CD4-positive, alpha-beta T cell treated with Interleukin-15 for 4 hours (primary cell): ENCODE measurements at places on chromosomes 7 and 10.

DNA sequence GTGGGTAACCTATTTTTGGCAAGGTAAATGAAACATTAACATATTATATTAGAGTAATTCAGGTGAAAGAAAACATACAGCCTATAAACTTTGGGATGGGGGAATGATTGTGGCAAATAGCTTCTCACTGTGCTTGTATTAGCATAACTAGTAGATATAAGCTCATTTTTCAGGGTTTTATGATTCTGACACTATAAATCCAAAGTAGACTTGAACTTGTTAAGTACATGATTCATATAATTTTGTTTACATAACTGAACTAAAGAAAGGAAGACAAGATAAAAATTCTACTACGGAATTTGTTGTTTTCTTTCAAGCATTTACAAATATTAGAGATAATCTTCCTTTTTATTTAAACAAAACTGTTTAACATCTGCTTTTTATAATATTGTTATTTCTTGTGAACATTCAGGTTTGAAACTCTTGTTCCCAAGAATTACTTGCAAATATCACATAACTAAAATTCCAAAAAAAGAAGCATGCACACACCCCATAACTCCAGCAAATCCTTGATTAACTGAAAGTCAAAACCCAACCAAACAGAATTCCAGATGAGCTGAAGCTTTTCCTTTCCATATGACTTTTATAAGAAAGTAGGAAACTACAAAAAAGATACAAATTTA lies 142.3 kb downstream of the JAZF1 start:
- DNase-seq, result no peak

DNA sequence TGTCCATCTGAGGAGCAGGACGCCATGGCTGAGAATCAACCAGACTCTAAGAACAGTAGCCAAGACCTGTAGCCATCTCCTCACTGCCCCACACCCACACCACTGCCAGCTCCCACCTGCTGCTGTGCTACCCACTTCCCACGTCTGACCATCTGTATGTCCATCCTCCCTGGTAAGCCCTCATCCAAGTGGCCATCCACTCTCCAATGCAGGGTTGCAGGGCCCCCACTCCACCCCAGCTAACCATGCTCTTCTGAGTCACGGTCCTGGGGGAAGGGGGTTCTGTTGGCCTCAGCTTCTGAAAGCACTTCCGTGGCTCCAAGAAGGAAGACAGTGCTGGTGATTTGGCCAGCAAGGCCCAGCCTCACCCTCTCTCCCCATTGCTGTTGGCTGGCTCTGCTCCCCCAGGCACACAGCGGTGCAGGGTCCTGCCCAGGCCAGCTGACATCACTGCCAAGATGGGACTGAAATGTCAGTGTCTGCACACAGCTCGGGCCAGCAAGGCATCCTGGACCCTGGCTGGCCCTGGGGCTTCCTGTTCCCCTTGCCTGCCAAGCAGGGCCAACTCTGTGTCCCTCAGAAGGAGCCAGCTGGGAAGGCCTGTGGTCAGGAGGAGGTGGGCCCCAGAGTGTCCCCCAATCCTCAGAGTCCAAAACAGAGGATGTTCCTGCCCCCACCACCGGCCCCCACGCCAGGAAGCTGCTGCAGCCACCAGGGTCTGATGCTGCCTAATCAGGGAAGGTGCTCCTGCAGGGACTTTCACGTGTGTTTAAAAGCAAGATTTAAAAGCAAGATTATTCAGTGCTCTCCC lies 17.5 kb downstream of the RASGEF1A start:
- DNase-seq, result no peak

GRCh38 chr10:107391901-107392300 lies 227.4 kb upstream of the SORCS1 start:
- DNase-seq, result no peak

DNA sequence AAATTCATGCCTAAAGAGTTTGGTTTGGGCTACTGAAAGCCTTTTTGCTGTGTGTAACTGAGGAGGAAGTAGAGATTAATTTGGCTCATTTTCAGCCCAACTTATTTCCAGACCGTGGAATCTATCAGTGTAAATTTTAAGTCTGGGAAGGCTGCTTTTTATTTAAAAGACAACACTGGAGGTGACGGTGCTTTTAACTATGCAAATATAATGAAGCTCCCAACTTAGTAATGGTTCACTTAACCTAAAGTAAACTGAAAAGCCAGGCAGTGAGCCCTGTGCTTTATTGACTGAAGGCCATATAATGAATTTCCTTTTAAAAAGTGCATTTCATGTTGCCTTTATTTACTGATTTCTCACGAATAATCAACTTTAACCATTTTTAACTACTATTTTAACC lies 127.2 kb downstream of the NPY start:
- DNase-seq, result no peak

GRCh38 chr10:1036341-1036791 lies 10.7 kb upstream of the IDI2 start:
- peak; percentile 33 for DNase-seq

- DNase-seq, result no peak
These were observed 23.1 kb downstream of the GBF1 start for GRCh38 chr10:102268375-102268888.

DNA sequence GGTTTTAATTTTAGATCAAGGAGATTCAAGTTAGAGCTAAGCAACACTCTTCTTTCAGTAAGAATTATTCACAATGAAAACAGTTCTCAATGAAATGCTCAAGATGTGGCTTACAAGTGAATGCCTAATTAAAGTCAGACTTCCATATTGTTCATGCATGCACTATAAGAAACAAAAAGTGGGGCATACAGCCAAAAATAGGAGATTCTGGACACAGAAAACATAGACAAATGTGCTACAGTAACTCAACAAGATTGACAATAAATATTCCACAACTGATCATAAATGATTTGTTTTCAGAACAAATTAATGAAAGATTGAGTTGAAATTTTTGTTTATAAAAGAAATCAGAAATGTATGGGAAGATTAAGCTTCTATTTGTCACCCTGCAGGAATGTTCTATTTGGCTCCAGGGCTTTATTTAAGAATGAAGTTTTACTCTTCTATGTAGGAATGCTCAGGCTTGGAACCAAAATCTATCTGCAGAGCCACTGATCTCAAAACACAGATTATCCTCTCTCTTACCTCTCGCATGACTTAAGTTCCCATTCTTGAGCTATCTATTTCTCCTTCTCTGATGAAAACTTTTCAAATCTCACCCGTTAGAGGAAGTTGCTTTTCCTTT lies 89.0 kb upstream of the PIP4K2A start:
- DNase-seq, result no peak

DNA sequence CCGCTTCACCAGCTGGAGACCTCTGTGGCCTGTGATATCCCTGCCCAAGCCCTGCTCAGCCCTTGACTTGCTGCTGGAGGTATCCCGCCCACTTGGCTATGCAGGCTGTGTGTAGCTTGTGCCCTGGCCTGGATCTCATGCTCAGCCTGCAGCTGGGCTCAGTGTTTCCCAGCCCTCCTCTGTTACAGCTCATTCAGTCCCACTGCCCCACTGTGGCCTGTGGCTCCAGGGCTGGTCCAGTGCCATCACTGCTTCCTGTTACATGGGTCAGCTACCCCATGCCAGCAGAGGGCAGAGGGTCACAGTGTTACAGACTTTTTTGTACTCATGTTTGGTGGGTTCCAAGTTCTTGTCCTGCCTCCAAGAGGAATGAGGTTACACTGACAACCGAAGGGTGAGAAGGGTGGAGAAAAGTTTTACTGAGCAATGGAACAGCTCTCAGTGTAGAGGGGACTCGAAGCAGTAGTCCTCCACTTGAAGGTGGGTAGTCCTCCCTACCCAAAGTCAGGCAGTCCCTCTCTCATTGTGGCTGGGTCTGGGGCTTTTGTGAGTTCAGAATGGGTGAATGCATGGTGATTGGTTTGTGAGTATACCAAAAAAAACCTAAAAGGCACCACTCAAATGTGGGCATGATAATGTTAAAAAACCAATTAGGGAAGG lies 100.4 kb downstream of the ANKRD7 start:
- DNase-seq, result no peak

- no peak for DNase-seq
These were observed 5.4 kb downstream of the EPC1 start for GRCh38 chr10:32341596-32341995.

GRCh38 chr7:130266258-130266960 lies at the start of gene CPA2:
CPA2 (plus strand) TSS chr7:130266863; CDS start chr7:130266882, 19 bp downstream.
- DNase-seq, result no peak

DNA sequence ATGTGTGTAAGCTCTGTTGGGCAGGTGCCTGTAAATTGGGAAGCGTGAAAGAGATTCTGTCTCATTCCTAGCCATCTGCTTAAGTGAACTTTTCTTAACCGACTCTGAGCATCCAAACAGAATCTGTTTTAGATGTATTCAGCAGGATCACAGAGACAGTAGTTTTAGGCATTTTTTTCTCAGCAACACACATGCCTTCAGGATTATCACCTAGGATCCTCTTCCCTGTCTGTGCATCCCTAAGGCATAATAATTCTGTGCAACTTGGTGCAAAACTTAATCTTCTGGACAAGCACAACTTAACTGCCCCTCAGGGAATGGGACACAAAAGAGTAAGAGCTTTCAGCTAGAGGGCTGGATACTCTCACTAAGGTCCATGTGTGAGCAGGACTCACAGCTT lies 284.8 kb downstream of the C7orf25 start:
- DNase-seq, result no peak

GRCh38 chr7:70529914-70530585 lies 601.9 kb upstream of the GALNT17 start:
- DNase-seq, result no peak
